ENCODE measurements at places on chromosomes 11 and 22.

DNA sequence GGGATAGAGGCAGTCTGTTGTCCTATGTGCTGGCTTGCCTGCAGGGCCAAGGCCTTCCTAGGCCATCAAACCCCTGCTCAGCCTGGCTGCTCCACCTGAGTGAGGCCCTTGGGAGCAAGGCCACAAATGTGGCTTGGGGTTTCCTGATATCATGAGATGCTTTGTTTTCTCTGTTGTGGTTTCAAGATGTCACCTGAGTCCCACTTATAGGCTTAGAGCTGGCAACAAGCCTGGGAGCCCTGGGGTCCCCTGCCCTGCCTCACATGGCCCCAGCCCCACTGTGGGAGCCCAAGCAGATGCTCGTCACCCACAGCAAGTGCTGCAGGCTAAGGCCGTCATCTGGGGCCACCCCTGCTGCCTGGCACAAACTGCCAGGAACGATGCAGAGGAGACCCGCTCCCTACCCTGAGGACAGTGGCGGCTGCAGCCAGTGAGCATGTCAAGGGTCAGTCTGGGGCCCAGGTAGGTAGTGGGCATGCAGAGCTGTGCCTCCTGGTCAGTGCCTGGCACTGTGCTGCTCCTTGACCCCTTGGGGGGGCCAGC, 75.4 kb upstream of the KCNQ1OT1 start:
- DNase-seq = no peak

DNA sequence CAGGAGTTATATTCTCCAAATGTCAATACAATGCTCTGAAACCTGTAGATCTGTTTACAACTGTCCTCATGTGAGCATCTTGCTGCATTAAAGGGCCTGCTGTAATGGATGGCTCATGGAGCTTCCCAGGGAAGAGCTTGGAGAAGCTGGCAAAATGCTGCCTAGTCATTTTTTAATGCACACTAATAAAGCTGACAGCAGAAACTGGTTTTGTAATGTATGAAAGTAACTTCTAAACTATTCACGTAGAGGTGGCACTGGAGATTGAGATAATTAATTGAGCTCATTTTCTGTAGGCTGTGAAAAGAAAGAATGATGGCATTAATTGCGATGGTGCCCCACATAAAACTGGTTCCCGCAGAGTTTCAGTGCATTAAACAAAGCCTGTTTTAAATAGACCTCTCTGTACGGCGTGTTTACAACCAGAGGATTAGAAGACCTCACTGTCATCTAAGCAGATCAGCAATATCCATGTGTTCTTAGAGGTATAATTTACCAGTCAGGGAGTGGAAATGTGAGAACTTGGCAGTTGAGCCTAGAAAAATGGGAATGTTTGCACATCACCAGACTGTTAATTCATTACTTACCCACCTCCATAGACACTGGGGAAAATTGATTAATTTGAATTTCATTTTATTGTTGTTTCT, 16.0 kb downstream of the POLA2 start:
- no peak for DNase-seq

DNA sequence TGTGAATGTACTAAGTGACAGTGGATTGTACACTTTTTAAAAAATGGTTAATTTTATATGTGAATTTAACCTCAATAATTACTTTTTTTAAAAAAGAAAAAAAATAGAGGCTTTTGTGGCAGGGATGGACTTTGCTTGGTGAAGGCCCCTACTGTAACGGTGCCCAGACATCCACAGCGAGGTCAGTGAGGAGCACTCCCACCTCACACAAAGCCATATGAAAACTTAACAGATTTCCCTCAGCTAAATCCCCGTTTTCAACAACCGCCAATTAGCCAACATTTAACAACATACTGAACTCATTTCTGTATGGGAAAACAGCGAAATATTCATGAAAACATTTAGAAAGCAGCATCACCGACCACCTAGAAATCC, 642 bp upstream of the C11orf58 start:
- DNase-seq = no peak

- no peak for DNase-seq
Measured at GRCh38 chr11:100830978-100831732, 144.1 kb downstream of the ARHGAP42 start.

- no peak for DNase-seq
Measured at GRCh38 chr11:6240781-6241180, 1.9 kb downstream of the CNGA4 start.

GRCh38 chr22:29083933-29084591, 11.2 kb downstream of the KREMEN1 start:
- DNase-seq = no peak

GRCh38 chr22:41526226-41526829, 17.9 kb downstream of the POLR3H start:
- no peak for DNase-seq

DNA sequence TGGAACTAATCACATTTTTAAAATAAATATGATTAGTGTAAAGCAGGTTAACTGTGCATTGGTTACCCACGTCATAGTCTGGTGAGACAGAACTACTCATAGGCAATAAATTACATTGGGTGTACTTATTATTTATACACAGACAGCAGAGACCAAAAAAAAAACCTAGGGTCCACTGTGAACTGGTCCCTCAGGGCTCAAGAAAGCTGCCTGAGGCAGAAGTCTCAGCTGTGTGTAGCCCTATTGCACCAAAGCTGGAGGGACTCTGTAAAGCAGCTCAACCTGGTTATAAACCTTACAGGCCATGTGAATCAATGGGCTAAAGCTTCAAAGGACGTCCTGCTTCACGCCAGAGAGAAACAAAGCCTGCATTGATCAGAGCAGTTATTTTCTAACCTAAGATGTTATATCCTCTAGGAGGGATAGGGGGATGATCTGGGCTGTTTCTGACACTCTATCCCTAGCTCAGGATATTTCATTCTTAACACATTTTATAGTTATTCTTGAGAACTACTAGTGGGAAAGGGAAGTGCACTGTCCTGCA, 432.2 kb upstream of the ANO3 start:
- DNase-seq = no peak

DNA sequence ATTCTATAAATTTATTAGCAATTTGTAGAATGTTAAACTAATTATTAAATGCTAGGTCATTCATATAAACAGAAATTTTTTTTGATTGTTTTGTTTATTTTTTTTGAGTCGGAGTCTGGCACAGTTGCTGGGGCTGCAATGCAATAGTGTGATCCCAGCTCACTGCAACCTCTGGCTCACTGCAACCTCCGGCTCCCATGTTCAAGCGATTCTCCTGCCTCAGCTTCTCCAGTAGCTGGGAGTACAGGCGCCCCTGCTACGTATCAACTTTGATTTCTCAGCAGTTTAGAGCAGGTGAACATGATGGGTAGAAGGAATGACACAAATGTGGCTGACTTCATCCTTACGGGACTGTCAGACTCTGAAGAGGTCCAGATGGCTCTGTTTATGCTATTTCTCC, at the start of gene OR8H3:
TSS of gene OR8H3 (plus strand) at position 301 of the 400 bp plus-strand sequence. CDS start at position 301, 0 bp downstream.
- no peak for DNase-seq

DNA sequence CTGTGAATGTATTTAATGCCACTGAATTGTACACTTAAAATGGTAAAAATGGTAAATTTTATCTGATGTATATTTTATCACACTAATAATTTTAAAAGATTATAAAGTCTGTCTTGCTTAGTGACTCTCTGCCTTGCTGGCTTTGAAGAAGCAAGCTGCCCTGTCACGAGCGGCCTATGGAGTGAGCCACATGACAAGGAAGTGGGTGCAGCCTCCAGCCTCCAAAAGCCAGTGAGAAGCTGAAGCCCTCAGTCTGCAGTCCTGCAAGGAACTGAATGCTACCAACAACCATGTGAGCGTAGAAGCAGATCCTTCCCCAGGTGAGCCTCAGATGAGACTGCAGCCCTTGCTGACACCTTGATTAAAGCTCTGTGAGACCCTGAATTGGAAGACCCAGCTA, 20.0 kb downstream of the C11orf24 start:
- DNase-seq = no peak

GRCh38 chr22:39496131-39496838, 5.8 kb upstream of the MIEF1 start:
- DNase-seq = no peak

- DNase-seq = no peak
Measured at GRCh38 chr11:14898355-14898754, 6.3 kb upstream of the CYP2R1 start.

DNA sequence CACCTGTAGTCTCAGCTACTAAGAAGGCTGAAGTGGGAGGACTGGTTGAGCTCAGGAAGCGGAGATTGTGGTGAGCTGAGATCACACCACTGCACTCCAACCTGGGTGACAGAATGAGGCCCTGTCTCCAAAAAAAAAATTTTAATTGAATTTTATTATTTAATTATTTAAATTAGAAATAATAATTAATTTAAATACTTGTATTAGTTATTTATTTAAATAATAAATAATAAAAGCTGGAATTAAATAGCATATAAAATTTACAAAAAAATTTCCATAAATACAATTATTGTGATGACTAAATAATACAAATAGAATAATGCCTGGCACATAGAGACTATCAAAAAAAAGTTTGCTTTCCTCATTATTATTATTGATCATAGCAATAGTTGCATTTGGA, 371.5 kb downstream of the KCNA4 start:
- no peak for DNase-seq

- DNase-seq = no peak
Measured at GRCh38 chr22:47769652-47770051, 1007.2 kb downstream of the TBC1D22A start.

- DNase-seq = no peak
Measured at GRCh38 chr22:46792841-46793261, 30.4 kb downstream of the TBC1D22A start.

DNA sequence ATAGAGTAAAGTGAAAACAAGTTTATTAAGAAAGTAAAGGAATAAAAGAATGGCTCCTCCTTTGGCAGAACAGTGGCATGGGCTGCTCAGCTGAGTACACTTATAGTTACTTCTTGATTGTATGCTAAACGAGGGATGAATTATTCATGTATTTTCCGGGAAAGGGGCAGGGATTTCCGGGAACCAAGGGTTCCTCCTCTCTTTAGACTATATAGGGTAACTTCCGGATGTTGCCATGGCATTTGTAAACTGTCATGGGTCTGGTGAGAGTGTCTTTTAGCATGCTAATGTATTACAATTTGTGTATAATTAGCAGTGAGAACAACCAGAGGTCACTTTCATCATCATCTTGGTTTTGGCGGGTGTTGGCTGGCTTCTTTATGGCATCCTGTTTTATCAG, 23.5 kb upstream of the SPTY2D1 start:
- no peak for DNase-seq

DNA sequence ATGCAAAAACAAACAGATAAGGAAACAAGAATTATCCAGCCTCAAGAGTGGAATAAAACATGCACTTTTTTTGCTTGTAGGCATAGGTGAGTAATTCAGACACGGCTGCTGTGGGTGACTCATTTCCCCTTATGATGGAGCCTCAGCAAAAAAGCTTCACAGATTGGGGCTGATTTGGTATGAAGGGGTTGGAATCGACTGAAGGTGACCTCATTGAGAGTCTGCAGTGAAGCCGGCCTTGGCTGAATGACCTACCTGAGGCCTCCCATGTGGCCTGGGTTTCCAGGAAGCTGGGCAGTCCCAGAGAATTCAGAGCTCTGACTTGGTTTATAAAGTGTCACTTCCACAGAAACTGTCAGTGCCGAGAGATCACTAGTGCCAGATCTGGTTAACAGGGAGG, 34.2 kb upstream of the VPREB1 start:
- peak; percentile 76 for DNase-seq

- no peak for DNase-seq
Measured at GRCh38 chr11:61114913-61115312, 12.6 kb downstream of the CD5 start.

DNA sequence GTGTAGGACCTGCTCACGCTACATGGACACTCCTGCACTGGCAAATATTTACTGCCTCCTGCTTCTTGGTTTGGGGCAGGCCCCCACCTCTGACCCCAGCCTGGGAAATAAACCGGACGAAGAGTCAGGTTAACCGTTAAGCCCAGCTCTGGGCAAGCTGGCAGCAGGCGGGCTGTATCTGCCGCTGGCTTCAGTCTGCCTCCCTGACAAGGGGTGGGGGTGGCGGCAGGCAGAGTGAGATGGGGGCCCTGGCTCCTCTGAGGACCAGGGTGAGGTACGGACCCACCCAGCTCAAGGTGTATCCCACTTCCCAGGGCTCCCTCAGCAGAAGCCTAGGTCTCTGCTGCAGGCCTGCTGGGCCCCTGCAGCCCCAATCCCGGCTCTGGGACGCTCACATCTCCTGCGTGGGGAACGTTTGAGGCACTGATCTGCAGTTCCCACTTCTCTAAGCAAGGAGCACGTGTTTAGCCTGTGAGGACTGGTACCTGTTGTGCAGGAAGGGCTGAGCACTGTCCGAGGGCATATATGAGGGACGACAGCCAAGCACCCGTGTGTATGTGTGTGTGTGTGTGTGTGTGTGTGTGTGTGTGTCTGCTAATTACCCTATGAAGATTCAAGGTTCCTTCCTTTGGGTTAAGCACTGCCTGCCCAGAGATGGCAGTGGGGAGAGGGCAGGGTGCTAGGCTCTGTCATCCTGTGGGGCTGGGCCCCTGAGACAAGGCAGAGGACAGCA, 1.1 kb upstream of the LRRC75B start:
- no peak for DNase-seq

- no peak for DNase-seq
Measured at GRCh38 chr11:47349521-47350095, 2.9 kb downstream of the MYBPC3 start.

DNA sequence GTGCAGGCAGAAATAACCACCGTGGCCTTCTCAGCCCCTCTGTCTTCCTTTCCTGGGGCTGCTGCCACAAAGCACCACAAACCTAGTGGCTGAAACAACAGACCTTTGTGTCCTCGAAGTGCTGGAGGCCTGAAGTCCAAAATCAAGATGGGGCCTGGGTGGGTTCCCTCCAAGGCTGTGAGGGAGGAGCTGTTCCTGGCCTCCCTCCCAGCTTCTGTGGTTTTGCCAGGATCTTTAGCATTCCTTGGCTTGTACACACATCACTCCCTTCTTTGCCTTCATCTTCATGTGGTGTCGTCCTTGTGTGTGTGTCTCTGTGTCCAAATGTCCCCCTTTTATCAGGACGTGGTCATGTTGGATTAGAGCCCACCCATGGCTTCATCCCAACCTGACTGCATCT, 29.0 kb upstream of the PARVG start:
- peak; percentile 32 for DNase-seq

DNA sequence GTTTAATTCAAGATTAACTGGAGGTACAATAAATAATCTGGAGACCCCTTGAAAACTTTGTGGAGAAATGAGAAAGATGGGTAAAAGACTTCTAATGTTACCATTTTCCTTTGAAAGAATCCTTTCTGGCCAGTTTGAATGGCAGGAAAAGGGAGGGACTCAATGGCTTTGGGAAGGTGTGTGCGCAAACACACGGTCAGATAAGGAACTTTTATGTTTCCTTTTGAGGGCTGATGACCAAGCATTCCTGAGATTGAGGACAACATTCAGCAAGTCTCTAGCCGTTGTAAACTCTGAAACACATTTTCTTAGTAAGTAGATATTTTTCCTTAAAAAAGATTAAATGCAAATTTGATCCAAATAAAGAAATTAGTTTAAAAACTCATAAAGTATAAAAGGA, 909.7 kb upstream of the TENM4 start:
- no peak for DNase-seq

GRCh38 chr11:116200564-116200963, 572.2 kb downstream of the BUD13 start:
- no peak for DNase-seq

- DNase-seq = no peak
Measured at GRCh38 chr11:56531856-56532255, 11.2 kb downstream of the OR5M11 start.
